Right lung (tissue), 10 donors: ENCODE measurements at places on chromosomes 2 and 18.
A peak's percentile ranks its signal among the peaks of the same experiment; 100 is the strongest.

GRCh38 chr2:183530333-183530901, 406.2 kb downstream of the NUP35 start:
- no peak for DNase-seq

GRCh38 chr2:215914777-215915165, 98.6 kb downstream of the MREG start:
- DNase-seq: no peak

GRCh38 chr2:191476901-191477300, 201.0 kb upstream of the NABP1 start:
- DNase-seq: no peak

DNA sequence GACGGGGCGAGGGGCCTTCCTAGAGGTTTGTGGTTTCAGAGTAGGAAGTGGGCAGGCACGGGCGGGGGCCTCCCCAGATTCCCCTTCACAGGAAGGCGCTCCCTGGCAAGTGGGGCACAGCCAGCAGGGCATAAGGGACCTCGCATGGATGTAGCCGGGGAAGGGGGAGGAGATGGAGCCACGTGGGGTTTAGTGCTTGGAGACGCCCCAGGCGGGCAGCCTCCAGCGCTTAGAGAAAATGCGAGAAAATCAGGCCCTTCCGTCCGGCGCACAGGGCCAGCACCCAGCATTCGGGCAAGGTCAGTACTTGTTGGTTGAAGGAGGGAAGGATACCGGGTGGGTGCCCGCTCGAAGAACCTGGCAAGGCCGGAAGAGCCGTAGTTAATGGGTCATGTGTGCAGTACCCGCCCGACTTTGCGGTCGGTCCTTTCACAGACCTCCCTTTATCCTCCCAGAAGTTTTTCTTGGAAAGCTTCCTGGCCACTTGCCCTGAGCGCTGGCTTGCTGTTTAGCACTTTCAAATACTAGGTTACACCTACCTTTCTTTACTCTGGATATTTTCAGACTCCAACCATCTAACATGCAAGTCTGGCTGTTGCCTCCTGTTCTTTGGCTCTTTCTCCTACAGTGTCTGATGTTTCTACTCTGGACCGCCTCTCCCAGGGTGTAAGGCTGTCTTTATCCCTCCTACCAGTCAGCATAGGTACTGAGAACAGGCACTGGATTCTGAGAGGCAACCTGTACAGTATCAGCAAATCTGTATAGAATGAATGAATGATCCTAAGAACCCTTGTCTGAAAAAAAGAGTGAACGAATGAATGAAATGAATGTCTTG, 78.1 kb downstream of the CIB4 start:
- peak; percentile 26 for DNase-seq

DNA sequence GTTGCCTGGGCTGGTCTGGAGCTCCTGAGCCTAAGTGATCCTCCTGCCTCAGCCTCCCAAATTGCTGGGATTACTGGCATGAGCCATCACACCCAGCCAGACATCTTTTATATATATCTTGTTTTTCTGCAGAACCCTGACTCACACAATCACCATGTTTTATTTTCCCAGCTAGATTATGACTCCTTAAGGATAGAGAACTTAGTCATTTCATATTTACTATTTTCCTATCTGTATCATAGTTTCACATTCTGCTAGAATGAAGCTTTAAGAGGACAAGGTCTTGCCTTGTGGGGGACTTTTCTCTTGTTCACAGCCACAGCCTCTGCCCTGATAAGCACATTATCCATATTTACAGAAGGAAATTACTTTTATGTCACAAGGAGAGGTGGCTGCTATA, 73.9 kb downstream of the LBH start:
- no peak for DNase-seq

- peak; percentile 34 for DNase-seq
Observed at GRCh38 chr18:39840406-39840805, 2114.6 kb upstream of the PIK3C3 start.

GRCh38 chr2:29440921-29441623, 325.9 kb downstream of the CLIP4 start:
- no peak for DNase-seq

GRCh38 chr2:165402162-165402561, 67.3 kb upstream of the CSRNP3 start:
- no peak for DNase-seq

- no peak for DNase-seq
Observed at GRCh38 chr2:71555798-71556454, 102.6 kb downstream of the DYSF start.

GRCh38 chr2:119760237-119760955, 674 bp downstream of the PTPN4 start:
- peak; percentile 34 for DNase-seq

DNA sequence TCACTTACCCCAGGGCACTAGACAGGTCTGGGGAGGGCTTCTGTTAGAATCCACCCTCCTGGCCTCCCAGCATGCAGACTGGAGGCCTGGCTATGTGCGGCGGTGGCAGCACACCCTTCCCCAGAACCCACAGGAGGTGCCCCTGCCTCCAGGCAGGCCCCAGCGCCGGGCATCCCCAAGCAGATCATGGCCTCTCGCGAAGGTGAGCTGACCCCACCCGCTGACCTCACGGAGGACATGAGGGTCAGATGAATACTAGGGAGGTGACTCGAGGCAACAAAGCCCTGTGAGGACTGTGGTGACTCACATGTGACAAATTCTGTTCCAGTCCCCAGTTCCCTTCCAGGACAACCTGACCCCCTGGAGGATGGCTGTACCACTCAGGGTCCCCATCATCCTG, 1.9 kb downstream of the MAB21L4 start:
- DNase-seq: no peak

GRCh38 chr2:136408795-136409194, 290.8 kb upstream of the CXCR4 start:
- DNase-seq: no peak

DNA sequence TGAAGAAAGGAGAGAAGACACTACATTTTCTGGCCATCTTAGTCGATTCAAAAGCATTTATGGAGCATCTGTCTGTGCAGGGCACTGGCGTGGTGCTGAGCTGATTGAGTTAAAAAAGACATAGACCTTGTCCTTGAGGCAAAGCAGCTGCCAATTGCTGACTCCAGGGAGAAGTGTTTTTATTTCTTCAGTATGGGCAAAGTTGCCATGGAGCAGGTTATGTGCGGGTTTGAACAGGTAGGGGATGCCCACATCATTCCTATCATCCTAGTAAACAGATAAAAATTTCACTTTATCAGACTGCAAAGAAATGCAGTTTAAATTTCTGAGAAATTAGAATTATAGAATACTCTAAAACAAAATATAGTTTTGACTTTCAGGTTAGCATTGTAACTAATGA, 125.8 kb downstream of the NUP35 start:
- no peak for DNase-seq

- DNase-seq: no peak
Observed at GRCh38 chr2:56318147-56318546, 134.4 kb downstream of the CCDC85A start.

GRCh38 chr2:151009437-151010175, 252.1 kb downstream of the RBM43 start:
- DNase-seq: no peak

DNA sequence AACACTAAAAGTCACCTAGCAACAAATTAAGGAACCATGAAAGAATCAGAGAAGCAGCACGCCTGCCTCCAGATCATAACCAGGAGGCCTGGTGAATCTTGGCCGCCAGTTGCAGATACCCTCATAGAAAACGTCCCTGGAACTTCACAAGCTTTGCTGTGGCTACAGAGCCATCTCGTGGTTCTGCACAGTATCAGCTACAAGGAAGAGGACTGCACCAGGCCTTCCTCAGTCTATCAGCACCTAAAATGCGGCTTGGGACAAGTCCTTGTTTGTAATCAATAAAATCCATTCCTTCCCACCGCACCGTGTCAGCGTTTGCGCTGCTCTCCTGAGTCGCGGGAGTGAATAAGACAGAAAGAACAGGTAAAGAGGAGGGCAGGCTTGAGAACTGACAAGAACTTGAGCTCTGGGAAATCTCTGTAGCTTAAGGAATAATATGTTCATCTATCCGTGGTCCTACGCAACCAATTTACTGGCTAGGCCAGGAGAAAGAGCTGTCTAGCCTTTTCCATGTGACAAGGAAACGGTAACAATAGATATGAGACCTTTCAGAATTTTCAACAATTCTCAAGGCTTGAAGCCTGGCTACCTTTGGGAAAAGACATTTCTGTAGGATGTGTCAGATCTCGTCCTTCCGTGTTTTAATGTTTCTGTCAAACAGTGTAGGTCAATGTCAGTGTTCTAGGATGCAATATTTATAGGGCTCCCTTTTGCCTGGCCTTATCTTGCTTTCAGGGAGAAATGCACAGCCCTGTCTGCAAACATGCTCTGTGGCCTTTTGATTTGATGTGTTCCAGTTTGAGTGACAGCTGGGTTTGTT, 128.5 kb upstream of the RAB12 start:
- DNase-seq: peak; percentile 54

DNA sequence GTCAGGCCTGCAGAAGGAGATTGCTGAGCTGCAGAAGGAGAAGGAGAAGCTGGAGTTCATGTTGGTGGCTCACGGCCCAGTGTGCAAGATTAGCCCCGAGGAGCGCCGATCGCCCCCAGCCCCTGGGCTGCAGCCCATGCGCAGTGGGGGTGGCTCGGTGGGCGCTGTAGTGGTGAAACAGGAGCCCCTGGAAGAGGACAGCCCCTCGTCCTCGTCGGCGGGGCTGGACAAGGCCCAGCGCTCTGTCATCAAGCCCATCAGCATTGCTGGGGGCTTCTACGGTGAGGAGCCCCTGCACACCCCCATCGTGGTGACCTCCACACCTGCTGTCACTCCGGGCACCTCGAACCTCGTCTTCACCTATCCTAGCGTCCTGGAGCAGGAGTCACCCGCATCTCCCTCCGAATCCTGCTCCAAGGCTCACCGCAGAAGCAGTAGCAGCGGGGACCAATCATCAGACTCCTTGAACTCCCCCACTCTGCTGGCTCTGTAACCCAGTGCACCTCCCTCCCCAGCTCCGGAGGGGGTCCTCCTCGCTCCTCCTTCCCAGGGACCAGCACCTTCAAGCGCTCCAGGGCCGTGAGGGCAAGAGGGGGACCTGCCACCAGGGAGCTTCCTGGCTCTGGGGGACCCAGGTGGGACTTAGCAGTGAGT, 19.4 kb downstream of the FOSL2 start:
- no peak for DNase-seq

- no peak for DNase-seq
Observed at GRCh38 chr2:46977899-46978298, 62.3 kb upstream of the MCFD2 start.

GRCh38 chr2:239272626-239273025, 128.2 kb downstream of the HDAC4 start:
- DNase-seq: no peak

DNA sequence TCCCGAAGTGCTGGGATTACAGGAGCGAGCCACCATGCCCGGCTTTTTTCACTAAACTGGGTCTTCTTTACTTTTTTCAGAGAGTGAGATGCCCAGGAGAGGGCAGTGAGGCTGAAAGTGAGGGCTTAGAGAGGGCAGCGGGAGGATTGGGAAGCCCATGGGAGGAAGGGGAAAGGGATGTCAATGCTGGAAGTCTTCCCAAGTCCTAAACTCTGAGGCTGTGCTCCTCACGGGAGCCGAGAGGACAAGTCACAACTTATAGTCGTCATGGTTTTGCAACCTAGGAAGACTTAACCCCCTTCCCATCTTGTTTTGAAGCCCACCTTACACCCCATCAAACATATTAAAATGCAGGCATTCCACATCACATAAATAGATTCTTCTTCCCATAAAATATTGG, 15.1 kb upstream of the MEP1B start:
- peak; percentile 18 for DNase-seq

DNA sequence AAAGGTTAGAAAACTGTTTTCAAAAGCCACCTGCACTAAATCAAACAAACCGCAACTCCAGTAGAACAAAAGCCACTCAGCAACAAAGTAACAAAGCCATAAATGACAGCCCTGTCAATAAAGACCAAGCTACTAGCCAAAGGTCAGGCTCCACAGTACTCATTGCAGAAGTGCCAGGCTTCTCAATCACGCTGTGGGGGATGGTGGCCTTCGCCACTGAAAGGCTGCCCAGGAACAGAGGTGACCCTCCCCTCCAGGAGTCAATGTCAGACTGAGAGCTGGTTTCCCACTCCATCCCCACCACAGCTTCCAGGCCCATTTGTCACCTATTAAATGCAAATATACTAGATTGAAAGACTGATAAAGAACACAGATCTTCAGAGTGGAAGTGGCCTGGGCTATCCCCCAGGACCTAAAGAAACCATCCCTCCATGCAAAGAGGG, 5.9 kb downstream of the ATP8B1 start:
- no peak for DNase-seq

DNA sequence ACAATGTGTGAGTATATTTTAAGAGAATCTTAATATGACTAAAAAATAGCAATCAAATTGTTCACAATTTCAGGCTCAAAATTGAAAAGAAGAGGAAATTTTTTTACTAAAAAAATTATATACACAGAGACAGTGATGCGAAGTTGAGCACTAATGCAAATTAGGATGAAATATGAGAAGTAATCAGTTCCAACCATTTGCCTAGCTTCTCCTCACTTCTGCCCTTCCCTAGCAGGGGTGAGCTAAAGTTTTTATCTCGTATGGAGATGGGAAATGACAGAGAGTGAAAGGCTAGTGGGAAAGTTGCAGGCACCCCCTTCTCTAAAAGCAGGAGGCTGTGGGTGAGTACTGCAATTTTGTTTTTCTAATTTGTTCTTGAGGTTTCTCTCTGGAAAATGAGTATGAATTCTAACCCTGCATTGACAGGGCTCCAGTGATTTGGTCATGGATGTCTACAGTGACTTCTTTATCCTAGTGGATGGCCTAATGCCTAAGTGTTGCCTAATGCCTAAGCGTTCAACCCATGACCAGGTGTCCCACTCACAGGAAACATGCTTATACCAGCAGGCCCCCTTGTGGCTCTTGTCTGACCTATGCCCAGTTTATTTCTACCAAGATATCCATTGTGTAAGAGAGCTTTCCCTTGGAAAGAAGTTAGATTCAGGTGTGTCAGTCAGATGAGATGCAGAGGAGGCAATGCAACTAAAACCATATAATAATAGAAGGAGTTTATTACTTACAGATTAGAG, 78.0 kb upstream of the HNMT start:
- DNase-seq: no peak

DNA sequence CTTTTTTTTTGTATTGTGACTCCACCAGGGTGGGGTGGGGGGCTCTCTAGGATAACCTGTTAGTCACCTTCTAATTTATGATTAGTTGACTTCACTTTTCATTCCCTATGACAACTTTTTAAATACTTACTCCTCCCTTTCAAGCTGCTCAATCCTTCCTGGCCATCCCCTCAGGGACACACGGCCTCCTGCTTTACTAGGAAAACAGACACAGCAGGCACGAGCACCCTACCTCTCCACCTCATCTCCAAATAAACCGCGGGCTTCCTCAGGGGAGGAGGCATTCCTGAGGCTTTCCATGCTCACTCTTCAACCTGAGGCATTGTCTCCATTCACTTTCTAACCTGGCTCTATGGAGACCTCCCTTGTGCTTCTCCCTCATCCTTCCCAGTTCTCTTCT, 33.0 kb downstream of the B4GALT6 start:
- DNase-seq: no peak

GRCh38 chr2:205865905-205866441, 183.7 kb downstream of the NRP2 start:
- DNase-seq: no peak

DNA sequence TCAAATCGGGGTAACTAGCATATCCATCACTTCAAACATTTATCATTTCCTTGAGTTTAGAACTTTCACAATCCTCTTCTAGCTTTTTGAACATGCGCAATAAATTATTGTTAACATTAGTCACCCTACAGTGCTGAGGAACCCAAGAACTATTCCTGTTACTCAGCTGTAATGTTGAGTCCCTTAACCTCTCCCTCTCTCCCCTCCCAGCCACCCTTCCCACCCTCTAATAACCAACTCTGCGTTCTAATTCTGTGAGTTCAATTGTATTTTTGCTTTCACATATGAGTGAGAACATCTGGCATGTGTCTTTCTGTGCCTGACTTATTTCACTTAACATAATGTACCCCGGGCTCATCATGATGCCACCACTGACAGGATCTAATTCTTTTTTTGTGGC, 78.6 kb upstream of the RANBP2 start:
- DNase-seq: no peak
